Heart left ventricle (tissue), 16 donors: ENCODE measurements at places on chromosomes 12 and 14.

- DNase-seq: no peak
Observed at GRCh38 chr14:96674121-96674520, 123.1 kb upstream of the VRK1 start.

DNA sequence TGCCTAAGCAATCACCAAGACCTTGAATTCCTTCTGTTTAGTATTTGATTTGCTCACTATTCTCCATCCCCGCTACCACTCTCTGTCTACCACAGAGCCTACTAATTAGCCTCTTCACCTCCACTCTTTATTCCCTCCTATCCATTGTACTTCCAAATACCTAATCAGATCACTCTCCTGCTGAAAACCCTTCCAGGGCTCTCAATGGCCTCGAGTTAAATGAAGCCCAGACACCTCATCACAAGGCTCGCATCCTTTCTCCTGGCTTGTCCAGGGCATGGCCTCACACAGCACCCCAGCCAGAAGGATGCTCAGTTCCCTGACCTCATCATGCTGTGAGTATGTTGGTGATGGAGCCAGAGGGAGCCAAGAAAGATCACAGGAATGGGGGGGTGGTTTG lies 71.4 kb upstream of the PRMT8 start:
- DNase-seq: no peak

DNA sequence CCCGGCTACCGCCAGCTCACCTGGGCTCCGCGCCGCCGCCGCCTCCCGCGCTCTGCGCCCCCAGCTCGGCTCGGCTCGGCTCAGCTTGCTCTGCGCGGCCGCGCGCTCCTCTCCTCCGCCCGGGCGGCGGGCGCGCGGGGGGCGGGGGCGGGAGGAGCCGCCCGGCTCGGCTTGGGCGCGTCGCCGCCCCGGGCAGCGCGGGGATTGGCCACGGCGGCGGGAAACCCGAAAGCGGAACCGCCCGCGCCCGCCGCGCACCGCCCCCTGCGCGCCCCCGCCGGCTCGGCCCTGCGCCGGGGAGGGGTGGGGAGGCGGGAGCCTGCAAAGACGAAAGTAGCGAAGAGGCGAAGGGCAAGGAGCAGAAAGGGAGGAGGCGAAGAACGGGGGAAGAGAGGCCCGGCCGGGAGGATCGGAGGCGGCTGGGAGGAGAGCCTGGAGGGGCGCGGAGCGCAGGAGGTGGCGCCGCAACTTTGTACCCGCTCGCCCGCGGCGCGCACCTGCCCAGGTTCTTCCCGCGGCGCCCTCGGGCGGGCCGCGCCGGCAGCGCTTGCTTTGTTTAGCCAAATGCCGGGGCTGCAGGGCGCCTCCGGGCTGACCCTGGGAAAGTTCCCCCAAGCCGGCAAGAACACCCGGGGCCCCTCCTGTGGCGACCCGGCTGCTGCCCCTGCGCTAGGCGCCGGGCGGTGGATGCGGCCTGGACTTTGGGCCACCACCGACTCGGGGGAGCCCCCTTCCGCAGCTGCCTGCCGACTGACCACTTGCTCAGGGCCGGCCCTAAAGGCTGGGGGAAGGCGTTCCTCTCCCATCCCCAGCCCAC lies at the start of gene CAMKK2:
CAMKK2 (minus strand) TSS at position 92 of the 817 bp plus-strand sequence. CDS start 22,183 bp downstream, outside the sequence.
- DNase-seq: peak; percentile 87

GRCh38 chr12:47908738-47909137 lies 3.9 kb upstream of the VDR start:
- no peak for DNase-seq

DNA sequence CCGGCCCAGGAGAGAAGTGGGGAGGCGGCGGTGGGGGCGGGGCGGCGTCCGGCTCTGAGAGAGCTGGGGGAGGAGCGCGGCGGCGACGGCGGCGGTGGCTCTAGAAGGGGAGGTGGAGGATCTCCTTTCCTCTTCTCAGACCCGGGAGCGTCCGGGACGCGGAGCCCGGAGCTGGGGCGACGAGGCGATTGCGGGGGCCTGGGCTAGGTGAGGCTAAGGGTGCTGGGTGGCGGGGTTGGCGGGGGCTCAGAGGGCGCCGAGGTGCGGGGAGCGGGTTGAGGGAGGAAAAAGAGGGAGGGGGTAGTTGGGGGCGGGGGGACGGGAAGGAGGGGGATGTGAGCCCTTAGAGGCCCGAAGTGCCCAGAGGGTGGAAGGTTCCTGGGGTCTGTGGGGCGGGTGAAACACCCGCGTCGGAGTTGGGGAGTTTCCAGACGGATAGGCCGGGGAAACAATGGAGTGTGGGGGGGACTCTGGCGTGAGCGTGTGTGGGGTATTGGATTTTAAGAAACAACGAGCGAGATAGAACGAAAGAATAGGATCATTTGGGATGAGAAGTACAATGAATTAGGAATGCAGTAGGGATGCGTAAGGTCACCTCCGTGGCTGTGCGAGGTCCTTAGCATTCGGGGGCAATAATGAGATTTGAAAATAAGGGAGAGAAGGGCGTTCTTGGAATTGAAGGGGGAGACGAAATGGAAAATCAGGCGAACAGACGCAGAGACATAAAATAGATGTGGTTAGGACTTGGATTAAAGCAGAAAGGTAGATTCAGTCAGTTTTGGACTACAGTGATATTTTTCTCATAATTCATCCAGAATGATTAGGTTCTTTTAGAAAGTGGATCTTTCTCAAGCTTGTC lies at the start of gene SPATS2:
SPATS2 (plus strand) TSS at position 82 of the 859 bp plus-strand sequence. CDS start 93,551 bp downstream, outside the sequence.
- DNase-seq: peak; percentile 96

- no peak for DNase-seq
Observed at GRCh38 chr14:80850197-80850814, 91.2 kb downstream of the CEP128 start.

DNA sequence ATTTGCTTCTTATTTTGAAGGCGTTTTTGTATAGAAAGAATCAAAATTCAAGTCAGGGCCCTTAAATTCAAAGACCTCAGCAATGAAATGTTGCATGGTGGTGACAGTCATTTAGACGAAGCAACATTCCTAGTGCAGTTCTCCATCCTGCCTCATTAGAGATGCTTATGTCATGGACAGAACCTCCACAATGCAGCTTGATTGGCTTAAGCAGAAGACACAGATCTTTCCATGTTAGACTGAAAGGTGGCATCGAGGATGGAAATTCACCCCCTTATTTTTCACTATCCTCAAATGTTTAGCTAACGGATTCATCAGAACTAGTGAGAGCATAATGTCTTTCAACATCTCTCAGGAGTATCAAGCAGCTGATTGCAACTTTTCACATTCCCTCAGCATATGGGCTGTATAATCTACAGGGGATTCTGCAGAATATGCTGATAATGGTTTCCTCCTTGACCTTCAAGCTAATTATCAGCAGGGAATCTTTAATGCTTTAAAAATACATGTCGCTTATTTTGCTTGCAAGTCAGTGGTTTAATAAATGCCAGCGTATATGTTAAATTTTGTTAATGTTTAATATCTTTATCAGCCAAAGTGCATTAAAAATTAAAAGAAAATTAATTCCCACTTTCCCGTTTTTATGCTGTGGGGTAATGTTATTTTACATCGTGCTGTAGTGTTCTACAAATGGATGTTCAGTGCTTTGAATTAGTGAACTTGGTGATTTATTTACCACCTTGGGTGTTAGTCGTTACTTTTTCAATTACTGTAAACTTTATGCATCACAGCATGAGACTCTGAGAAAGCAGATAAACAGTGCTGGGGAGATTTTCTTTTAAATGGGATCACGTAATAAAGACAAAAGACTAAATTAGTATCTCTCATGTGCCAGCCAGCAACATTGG lies 12.8 kb upstream of the NRDE2 start:
- no peak for DNase-seq

DNA sequence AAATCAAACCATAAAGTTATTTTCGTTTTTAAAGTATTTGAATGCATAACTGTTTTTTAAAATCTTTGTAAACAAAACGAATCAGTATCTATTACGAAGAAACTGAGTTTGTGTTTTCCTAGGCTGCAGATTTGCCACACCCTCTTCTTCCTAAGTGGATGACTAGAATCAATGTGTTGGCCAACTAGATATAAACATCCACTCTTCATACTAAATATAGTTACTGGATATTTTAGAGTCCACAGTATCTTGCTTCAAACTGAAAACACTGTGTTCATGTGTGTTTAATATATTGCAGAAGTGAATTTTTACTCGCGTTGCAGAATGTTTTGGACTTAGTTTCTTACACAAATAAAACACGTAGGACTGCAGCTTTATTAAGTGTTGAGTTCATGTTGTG lies 63.2 kb downstream of the KLHL28 start:
- no peak for DNase-seq

DNA sequence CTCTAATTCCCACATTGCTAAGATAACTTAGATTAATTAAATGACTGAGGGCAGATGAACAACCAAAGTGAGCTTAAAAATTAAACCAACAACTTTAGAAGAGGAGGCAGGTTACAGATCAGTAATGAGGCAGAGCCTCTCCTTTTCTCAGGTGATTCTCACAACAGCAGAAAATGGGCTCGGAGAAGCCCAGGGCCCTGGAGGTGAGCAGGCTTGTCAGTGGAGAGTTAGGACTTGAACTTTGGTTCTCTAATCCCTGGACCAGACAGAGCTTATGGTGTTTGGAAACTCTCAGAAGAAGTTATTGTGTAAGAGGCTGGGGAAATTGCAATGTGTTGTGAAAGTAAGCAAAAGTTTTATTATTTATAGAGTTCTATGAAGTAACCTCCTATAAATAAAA lies 2.8 kb downstream of the TRHDE start:
- DNase-seq: no peak

GRCh38 chr12:106754331-106754730 lies 20.2 kb upstream of the RIC8B start:
- DNase-seq: no peak

DNA sequence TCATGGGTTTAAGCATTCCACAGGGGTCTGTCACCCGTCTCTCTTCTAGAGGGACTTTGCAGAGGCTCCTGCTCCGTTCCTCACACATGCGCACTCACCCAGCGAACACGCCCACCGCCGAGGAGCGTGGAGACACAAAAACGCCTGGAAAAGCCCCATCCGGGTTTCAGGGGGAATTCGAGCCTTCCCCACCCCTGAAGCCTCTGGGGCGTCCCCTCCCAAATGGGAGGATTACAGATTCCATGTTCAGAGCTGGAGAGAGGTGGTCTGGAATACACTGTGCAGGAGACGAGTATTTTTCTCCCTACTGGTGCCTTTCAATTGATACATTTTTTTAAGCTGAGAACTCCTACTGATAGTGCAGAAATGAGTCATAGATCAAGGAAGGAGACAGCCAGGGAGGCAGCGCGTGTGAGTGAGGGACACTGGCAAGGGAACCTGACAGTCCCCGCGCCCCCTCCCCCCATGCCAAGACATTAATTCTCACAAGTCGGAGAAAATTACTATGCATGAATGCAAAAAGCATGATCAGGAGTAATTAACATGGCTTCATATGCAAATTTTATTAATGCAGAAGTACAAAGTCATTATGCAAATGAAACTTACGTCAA lies 36.9 kb downstream of the BCL11B start:
- no peak for DNase-seq

DNA sequence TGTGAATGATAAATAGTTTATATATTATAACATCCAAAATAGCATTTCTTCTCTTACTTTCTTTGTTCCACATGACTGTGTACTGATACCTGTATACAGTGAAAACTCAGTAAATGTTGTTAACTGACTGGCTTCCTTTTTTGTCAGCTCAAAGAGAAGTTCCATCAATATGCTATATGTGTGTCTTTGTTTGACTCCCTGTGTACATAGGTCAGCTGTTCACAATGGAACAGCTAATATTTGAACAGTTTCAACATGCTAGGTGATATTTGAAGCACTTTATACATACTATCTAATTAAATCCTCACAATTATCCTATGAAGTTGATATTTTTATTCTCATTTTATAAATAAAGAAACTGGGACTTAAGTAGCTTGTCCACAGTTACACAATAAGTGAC lies 15.3 kb upstream of the KICS2 start:
- no peak for DNase-seq

DNA sequence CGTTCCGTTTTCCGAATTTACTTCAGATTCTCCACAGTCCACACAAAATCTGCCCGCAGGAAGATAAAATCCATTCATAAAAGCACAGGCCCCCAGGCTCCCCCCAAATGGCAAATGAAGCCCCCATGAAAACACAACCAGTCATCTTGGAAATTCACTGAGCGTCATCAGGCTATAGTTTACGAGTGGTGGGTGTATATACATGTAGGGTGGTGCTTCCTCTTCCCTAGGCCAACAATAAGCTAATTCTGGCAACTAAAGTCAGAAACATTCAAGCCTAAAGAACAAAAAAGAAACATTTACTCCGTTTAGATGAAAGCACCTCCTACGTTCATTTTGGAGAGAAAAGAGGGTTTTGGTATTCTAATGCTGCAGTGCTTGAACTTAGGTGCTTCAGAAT lies 5.8 kb downstream of the GPR68 start:
- DNase-seq: no peak

DNA sequence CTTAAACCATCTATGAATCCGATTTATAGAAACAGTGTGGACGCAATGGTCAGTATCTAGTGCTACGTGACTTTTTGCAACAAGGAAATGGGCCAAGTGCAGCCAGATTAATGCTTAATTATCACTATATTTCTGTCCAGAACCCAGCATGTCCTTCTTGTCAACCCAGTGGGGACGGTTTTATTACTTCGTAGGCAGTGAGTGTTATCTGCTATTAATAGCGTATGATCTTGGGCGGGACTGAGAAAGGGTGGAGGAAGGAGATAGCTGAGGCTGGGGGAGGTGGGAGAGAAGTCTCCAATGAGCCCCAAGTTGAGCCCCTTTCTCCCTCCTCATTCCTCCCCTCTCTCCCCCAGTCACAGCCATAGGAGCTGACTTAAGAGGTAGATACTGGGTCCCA lies 59.7 kb upstream of the FAM222A start:
- no peak for DNase-seq

- DNase-seq: no peak
Observed at GRCh38 chr12:20810487-20810886, at the start of gene SLCO1B3. Gene SLCO1B3, plus strand, starts transcription at chr12:20810705. Its CDS starts 5,034 bp downstream, at chr12:20815739.

- DNase-seq: no peak
Observed at GRCh38 chr12:46562625-46563225, 190.2 kb upstream of the SLC38A2 start.

- no peak for DNase-seq
Observed at GRCh38 chr12:4250691-4251090, 22.9 kb upstream of the CCND2 start.

- no peak for DNase-seq
Observed at GRCh38 chr14:56274556-56274955, 156.3 kb downstream of the PELI2 start.

- DNase-seq: no peak
Observed at GRCh38 chr12:2775431-2775830, 19.3 kb upstream of the FKBP4 start.

- DNase-seq: no peak
Observed at GRCh38 chr14:91835197-91835919, 32.0 kb downstream of the TC2N start.

DNA sequence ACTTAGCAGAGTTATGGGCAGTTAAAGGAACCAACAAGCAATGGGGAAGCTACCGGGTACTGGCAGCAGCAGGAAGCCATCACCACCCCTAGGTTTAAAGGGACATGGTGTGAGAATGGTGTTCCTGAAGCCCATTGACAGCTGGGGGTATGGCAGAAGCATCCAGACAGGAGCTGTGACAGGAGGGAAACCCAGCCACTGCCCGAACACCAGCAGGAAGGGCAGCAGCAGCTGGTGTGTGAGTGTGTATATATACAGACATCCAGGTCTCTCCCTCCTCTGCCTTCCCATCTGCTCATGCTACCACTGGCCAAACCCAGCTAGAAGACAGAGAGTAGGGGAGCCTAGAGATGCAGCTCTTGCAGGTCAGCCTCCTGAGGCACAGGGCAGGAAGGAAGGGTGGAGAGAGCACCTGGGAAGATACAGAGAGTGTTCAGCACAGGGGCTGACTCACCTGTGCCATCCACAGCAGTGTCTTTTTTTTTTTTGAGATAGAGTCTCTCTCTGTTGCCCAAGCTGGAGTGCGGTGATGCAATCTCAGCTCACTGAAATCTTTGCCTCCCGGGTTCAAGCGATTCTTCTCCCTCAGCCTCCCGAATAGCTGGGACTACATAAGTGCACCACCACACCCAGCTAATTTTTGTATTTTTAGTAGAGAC lies 9.2 kb upstream of the ADCK1 start:
- no peak for DNase-seq
